ENCODE measurements at places on chromosomes 4 and X.

DNA sequence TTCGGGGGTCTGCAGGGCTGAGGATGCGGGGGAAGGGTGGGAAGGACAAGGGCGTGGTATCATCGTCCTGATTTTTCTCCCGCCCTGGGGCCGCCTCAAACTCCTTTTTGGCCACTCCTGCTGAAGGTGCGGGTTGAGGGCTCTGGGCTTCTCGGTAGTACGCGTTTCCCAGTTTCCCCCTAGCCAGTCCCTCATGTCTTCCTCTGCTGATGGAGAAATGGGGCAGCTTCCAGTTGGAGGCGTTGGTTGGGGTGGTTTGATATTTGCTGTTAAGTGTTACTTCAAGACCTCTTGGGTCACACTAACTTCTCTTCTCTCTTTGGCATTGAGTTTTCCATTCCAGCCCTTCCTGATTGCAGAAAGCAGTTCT, 482 bp downstream of the GSTCD start:
- DNase-seq, result no peak

- DNase-seq, result no peak
Measured at GRCh38 chr4:177220376-177220775, 89.3 kb upstream of the NEIL3 start.

DNA sequence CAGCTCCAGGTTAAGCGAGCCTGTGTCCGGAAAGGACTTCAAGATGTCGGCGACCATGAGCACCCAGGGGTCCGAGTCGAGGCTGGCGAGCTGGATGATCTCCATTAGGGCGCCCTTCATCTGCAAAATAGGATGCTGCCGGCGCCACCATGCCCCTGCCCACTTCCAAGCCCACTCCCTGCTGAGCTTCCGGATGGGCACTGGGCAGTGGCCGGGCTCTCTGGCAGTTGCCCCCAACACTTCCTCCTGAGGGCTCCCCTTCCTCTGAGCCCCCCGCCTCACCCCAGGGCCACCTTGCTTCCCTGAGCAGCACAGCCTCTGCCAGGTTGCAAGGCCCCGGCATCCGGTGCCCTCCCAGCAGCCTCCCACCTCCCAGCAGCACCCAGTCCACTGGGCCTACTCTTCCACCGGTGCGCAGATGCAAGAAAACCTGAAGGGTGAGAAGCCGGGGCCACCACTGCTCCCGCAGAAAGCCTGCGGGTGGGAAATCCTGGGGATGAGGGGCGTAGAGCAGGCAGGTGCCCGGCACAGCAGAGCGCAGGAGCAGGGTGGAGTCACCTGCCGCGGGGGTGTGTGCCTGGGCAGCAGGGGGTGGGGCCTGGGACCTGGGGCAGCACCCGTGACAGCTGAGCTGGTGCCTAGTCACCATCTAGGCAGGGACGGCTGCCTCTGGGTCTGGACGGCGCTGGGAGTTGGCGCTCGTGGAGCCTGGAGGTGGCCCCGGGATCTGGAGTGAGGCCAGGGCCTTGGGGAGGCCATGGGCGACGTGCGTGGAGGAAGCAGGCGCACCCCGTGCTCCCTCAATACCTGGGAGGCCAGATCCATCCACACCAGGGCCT, 17.0 kb downstream of the NELFA start:
- DNase-seq, result no peak

GRCh38 chr4:43452948-43453347, 560.4 kb downstream of the GRXCR1 start:
- no peak for DNase-seq

- DNase-seq, result no peak
Measured at GRCh38 chrX:67781132-67781531, 237.3 kb downstream of the AR start.

DNA sequence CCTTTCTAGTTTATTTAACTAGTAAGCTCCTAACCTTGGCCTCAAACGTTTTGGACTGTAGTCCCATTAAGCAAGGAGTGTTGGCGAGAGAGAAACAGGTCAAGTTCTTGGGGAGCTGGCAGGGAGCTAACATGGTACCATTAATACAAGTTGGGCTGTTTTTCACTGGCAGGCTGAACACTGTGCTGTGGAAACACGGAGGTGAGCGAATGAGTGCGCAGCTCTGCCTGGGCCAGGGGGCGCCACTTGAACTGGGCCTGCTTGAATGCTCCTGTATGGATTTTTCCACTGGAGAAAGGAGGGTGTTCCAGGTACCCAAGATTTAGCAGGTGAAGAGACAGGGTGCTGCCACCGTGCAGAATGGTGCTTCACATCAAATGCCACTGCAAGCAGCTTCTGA, 7.4 kb upstream of the SMS start:
- DNase-seq, result no peak

DNA sequence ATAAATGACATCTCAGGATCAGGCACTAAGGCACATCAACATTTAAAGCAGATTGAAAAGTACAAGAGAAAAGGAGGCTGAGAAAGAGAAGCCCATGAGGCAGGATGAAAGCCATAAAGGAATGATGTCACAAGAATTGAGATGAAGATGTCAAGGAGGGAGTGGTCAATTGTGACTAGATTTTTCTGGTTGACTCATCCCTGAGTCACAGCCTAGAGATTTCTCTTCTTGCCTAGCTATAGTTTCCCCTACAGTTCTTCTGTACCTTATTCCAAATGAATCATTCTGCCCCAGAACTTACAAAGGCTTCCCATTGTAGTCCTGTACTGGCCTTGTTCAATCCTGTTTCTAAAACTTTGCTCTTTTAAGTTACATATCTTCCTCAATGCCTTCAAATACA, 3.4 kb upstream of the USP53 start:
- DNase-seq, result no peak

GRCh38 chr4:65658117-65658516, 12.2 kb downstream of the EPHA5 start:
- no peak for DNase-seq

- no peak for DNase-seq
Measured at GRCh38 chr4:148078061-148078460, 346.2 kb downstream of the ARHGAP10 start.

DNA sequence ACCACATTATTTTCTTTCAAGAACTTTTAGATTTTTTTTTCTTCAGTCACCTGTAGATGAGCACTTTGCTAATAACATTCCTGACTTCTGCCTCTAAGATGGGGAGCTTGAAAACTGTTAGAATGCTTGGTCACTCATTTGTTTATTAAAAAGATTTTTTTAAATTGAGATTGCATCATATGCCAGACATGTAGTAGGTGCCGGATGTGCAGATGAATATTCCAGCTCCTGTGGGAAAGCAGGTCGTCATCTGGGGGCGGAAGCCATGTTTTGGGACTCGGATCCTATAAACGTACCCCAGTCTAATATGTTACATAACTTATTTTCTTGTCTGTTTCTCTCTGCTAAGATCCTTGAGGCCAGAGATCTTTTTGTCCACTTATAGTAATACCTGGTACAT, 236.8 kb downstream of the ARHGAP10 start:
- DNase-seq, result no peak

DNA sequence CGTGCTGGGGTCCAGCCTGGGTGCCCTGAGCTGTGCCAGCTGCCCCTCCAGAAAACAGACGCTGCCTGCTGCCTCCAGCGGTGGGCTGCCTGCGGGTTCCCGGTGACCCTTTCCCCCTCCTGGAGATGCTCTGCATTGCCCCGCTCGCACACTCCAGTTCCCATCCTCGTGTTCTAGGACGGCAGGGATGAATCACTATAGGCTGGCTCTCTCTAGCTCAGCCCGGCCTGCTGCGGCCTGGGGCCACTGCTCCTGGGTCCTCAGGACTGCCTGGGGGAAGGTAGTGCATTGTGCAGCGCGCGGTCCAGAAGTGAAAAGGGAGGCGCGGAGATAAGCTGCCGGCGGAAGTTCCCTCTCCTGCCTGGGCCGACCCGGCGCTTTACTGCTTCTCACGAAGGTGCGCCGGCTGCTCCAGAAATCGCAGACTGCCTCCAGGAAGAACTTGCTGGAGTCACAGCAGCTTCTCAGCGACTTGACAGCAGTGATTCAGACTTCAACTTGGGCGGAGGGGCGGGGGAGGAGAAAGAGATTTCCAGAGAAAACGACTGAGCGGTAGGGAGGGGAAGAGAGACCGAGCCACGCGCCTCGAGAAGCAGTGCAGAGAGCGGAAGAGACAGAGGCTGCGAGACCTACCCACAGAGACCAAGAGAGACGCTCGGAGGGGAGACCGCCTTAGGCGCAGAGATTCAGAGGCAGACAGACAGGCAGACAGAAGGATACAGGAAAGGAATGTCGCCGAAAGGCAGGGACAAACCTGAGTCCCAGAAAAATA, 6.7 kb upstream of the MSX1 start:
- DNase-seq, result peak; percentile 68

- DNase-seq, result no peak
Measured at GRCh38 chrX:9149501-9150245, 115.7 kb upstream of the FAM9B start.

GRCh38 chr4:95106408-95106928, 348.7 kb downstream of the BMPR1B start:
- no peak for DNase-seq

DNA sequence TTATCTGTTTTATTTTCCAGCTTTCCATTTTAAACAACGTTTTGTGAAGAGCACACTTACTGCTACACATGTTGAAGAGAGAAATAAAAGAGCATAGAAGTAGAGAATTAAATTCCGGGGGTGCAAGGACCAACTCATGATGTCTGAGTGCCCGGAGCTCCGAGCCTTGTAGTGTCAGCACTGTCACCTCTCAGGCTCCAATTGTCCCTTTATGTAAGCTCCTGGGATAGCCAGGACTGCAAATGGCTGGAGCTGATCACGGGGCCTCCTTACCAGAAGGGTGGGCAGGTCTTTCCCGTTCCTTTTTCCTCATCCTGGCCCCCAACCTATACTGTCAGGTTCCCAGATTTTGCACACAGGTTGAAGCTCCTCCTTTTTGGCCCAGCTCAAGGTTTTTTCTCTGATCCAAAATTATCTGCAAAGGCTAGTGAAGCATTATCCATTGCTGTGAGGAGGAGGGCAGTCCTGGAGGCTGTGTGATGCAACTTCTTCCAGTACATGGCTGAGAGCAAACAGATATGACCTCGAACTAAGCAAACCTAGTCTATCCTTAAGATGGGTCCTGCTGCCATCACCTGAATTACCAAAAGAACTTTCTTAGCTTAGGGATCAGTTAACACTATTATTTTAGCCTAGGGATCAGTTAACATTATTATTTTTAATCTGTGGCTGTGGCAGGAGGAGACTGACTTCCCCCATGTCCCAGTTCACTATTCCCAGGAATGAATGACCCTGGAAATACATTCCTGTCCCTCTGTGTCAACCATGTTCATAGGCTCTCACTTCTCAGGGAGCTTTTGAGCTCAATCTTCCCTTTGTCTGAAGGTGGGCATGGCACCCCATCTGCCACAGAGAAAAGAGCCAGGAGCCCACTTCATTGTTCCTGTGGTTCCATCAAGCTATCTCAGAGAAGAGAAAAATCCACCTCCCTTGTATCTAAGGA, at the start of gene FGG:
TSS of gene FGG (minus strand) at position 185 of the 943 bp plus-strand sequence. CDS start at position 138, 47 bp downstream.
- DNase-seq, result no peak

DNA sequence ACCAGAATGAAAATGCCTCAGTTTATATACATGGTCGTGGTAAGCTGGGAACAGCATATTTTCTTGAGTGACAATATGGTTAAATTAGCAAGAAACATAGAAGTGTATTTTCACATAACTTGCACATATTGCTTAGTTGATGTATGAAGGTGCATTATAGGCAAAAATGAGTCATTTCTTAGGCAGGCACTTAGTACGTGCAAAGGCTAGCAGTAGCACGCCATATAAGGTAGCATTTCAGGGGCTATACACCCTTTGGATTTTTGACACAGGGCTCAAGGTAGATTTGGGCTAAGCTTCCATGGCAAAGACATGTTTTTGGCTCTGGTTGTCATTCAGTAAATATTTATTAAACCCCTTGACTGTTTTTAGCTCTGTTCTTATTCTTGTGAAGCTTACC, 33.1 kb downstream of the PCDH7 start:
- DNase-seq, result no peak

DNA sequence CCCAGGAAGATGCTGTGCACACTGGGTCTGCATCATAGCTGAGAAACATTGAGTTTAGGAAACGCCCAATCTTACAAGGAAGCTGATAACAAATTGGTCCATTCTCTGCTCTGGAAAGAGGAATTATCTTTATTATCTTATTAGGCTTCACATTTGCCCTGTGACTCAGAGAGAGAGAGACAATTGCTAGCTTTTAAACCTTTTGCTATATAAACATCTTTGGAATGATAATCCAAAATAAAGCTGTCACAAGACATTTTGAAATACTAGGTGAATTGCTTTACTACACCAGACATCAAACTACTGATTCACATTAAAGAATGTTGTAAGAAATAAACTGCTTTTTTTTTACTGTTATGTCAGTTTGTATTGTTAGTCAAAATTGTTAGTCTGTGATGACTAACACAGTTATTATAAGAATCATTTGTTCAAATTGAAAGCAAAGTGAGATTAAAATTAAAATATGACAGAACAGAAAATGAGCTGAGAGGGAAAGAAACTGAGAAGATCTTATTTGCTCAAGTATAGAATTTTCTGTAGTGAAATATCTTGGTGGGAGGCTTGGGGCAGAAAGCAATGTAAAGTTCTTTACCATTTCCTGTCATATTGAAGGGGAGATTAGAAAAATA, 765.4 kb upstream of the PCDH10 start:
- DNase-seq, result no peak

- no peak for DNase-seq
Measured at GRCh38 chr4:1166509-1167243, 5.7 kb downstream of the SPON2 start.

DNA sequence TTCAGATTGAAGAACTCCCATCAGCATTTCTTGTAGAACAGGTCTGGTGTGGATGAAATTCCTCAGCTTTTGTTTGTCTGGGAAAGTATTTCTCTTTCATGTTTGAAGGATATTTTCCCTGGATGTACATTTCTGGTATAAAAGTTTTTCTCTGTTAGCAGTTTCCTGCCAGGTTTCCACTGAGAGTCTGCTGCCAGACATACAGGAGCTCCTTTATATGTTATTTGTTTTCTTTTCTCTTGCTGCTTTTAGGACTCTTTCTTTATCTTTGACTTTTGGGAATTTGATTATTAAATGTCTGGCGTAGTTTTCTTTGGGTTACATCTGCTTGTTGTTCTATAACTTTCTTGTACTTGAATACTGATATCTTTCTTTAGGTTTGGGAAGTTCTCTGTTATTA, 486.5 kb downstream of the ARAP2 start:
- DNase-seq, result no peak

DNA sequence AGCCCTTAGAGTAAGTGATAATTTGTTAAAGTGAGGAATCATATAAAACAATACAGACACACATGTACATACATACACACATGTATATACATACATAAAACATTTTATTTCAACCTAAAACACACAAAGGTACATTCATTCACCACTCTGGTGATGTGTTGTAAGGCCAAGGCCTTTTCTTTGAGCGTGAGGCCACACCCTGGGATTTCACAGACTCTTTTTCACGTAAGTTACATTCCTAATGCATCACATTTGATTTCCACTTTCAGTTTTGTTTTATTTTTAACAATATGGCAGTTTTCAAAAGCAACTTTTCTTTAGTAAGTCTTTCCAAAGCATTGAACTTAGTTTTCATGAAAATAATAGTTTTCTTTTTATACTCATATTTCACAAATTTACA, 170.7 kb downstream of the COL4A6 start:
- no peak for DNase-seq

DNA sequence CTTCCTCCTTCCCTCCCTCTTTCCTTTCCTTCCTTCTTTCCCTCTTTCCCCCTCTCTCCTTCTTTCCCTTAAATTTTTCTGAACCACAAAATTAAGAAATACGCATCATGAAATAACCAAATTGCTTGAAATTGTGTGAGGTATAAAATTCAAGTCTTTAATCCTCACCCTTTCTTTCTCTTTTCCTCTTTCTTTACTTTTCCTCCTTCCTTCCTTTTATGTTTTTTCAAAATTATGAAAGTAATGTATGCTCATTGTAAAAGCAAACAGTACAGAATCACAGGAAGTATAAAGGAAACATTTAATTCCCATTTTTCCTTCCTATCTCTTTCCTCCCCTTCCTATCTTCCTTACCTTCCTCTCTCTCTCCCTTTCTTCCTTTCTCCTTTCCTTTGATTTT, 5.4 kb downstream of the ADGRG4 start:
- DNase-seq, result no peak

Measured in nucleus accumbens (tissue), 56 donors.